ENCODE measurements at places on chromosomes 3 and 15. TPM values are rescaled to one million over a fixed set of nuclear protein-coding genes. Genes with fewer than 3 reads are reported as not detected.

The CASR gene
- under 0.01 TPM for total RNA-seq

The SEMA5B gene
- 0.27 TPM for total RNA-seq

The CPOX gene
- 20.5 TPM for total RNA-seq

The RHOV gene
- 0.27 TPM for total RNA-seq

The LNP1 gene
- total RNA-seq = 1.6 TPM

The HIGD2B gene
- under 0.01 TPM for total RNA-seq

The NME9 gene
- total RNA-seq = 1.1 TPM

The P3H2 gene
- under 0.01 TPM for total RNA-seq

The UBA7 gene
- total RNA-seq = 341 TPM

The ZBTB38 gene
- total RNA-seq = 30.4 TPM

DNA sequence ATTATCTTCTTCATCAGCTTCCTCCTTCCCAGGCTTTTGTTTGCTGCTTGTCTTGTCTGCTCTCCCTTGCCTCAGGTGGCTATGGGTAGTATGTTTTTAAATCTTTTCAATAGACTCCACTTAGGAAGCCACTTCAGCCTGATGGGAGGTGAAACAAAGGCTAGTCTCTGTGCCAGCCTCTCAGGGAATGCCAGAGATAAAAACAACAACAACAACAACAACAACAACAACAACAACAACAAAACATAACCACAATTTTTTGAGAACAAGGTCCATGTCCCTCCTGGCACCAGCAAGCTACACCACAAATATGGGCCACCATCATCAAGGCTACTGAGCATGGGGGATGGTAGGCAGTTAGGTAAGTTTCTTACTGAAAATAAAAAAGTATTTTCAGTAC lies 64.8 kb upstream of the UBP1 start:
- no peak for DNase-seq

- no peak for DNase-seq
Observed at GRCh38 chr3:123424999-123425712, 23.7 kb downstream of the ADCY5 start.

GRCh38 chr3:171142985-171143384 lies 116.5 kb upstream of the SLC2A2 start:
- DNase-seq = no peak

GRCh38 chr3:189507856-189508255 lies 123.3 kb upstream of the TP63 start:
- DNase-seq = peak; percentile 20

DNA sequence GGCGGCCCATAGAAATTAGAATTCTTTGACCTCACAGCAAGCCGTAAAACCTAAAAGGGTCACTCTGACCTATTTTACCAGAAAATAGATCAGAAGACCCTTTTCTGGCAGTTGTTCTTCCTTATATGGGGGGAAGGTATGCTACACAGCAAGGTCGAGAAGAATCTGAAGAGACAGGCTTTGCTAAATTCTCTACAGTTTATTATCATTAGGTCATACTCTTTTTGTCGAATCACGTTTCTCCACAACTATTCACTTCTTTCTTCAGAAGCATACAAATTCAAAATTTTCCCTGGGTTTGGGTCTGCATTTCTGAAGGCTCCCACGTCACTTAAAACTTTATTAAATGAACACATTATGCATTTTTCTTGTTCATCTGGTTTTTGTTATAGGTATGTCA lies 229.5 kb upstream of the GRM7 start:
- no peak for DNase-seq

DNA sequence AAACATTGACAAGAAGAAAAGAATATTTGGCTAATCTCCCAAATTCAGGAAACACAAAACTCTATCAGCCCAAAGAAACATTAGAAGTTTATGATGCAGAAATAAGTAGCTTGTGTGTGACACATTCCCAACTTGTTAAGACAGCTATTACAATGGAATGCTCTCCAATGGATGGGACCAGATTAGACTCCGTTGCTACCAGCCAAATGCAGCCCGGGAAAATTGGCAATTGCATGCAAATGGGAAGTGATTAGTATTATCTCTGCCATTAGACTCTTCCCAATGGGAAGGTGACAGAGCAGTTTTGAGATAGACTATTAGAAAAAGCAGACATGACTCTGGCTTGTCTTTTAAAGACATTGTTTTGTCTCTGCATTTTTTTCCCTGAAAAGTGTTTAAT lies 37.4 kb upstream of the KCNMB2 start:
- no peak for DNase-seq

GRCh38 chr3:169604118-169604517 lies 59.4 kb downstream of the MECOM start:
- DNase-seq = no peak

GRCh38 chr3:28317438-28318022 lies 31.0 kb upstream of the ZCWPW2 start:
- peak; percentile 14 for DNase-seq

DNA sequence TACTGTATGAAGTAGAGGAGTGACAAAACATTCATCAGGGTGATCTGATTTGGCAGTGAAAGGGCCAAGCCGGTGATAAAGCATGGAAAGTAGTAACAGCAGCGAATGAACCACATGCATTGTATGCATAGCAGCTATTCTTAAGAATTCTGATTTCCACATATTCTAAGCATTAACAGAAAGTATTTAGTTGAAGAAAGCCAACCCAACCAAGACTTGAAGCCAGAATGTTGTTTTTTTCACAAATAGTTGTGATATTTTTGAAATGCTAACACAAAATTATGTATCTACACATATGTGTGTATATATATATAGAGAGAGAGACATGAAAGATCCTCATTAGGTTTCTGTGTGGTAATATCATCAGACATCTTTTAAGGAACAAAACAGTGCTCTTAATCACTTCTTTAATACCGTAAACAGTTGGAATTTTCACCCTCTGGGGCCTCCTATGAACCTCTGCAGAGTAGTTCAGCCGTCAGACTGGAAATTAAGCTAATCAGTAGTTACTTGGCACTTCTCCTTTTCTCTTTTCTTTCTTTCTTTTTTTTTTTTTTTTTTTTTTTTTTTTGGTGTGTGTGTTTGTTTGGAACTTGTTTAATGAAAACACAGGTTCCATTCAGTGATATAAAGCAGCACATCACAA lies 139.6 kb downstream of the CMSS1 start:
- DNase-seq = no peak

GRCh38 chr3:52237657-52238172 lies 1.2 kb downstream of the TWF2 start:
- no peak for DNase-seq

- DNase-seq = no peak
Observed at GRCh38 chr3:88930611-88931010, 176.8 kb upstream of the EPHA3 start.

GRCh38 chr3:169923189-169923588 lies 11.8 kb downstream of the SAMD7 start:
- DNase-seq = no peak

DNA sequence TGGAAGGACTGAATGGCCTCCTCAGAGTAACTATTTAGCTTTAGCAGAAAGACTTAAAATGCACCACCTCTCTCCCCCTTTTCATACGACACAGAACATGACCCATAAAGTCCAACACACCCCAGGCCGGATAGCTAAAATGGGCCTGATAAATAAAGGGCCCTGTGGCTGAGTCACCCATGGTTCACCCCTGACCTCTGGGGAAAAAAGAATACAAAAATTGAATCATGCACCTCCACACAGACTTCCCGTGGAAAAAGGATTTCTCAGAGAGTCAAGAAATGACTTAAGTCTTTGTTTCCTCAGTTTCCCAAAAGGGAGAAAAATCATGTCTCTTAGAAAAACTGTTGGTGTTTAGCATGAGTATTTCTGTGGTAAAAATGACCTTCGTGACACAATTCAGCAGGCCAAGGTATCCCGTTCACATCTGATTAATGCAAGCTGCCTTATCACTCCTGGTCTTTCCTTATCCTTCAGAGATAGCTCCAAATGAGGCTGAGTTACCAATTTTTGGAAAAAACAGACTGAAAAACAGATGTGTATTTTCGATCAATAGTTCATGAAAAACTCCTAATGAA lies 34.0 kb upstream of the ARHGEF3 start:
- DNase-seq = no peak

DNA sequence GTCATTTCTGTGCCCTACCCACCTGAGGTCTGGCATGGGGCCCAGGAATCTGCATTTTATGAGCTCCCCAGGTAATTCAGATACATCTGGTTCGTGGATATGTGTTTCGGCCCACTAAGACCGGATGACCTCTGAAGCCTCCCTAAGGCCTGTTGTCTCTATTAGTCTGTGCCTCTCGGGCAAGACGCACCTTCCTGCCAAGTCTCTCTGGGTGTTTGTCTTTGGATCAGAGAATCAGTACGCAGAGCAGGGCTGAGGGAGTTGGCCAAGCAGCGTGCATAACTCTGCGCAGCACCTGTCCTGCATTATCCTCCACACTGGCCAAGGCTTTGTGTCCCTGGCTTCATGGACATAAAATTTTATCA lies 181.0 kb downstream of the THSD4 start:
- DNase-seq = no peak

- no peak for DNase-seq
Observed at GRCh38 chr15:70039917-70040316, 57.8 kb downstream of the TLE3 start.

DNA sequence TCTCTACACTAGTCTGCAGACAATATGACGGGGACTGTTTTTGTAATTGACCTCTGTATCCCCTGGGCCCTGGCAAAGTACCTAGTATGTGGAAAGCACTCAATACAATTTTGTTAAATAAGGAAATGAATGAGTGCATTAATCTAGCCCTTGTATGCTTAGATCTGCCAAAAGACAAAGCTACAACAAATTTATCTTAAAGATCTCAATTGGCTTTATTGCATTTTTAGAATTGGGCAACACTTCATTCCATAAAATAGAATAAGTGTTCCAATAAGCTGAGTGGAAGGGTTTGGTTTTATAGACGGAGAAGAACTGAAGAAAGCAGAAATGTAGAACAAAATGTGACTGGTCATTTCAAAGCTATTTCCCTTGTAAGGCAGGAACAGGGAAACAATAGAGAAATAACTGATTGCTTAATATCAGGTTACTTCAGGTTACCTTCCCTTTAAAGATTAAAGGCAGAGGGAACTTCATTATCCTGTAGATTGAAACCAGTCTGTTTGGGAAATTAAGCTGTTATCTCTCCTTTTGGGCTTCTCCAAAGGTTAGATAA lies 108.3 kb upstream of the MME start:
- no peak for DNase-seq

DNA sequence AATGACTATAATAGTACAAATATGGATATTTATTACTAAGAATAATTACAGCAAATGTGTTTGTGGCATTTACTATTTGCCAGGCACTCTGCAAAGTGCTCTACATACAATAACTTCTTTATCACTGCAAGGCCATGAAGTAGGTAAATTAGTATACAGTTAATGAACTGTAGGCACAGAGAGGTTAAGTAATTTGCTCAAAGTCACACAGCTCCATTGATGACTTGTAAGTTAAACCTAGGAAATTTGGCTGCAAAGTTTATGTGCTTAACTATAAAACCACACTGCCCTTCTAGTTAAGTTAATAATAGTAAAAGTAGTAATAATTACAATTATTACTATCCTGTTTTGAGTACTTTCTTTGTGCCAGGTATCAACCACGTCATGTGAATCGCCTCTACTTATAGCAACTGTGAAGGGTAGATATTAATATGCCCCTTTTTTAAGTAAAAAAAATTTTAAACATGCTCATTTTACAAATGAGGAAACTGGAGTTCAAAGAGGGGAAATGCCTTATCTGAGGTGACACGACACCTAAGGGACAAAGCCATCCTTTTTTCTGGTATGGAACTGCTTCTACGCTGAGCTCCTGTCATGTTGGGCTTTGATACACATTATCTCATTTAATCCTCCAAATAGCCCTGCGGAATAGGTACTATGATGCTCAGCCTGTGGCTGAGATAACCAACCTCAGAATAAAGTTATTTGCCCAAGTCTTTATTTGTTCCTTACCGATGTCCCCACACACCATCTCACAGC lies 8.5 kb downstream of the BHLHE40 start:
- peak; percentile 52 for DNase-seq

GRCh38 chr15:78930577-78931388 lies 14.1 kb downstream of the CTSH start:
- no peak for DNase-seq

DNA sequence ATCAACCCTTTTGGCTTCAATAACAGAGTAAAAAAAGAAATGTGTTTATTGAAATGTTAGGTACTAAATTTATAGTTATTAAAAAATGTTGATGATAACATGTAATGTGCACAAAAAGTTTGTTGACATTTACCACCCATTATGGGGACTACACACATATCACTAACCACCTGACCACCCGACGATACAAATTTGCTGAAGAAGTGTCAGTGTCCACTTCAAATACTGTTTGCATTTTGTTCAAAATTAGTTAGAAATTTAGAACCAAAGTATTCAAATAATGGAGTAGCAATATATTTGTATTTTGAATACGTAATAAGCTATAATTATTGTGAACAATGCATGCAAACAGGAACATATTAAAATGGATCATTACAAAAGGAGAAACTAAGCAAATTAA lies 54.4 kb downstream of the KCNH8 start:
- no peak for DNase-seq

- DNase-seq = no peak
Observed at GRCh38 chr3:124765197-124765840, 35.1 kb downstream of the UMPS start.

DNA sequence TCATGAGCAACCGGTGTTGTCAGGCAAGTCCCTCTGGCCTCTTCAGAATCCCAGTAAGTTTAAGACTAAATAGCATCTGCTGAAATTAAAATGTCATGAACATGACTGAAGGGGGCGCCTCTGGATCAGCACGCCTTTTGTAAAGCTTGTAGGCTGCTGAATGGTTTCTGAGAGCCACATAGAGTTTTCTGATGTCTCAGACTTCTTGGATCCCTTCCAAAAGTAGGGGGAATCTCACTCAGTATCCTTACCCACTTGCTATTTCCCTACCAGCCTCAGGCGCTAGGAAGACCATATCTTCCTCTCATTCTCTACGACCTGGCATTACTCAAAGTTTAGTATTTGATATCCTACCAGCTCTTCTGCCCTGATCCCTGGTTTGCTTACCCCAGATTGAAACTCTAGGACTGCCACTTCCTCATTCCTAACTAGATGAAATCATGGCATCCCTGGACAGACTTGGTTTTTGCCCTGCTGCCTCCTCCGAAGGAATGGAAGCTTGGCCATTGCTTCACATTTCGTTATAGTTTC lies 62.7 kb upstream of the CD47 start:
- DNase-seq = peak; percentile 78

- no peak for DNase-seq
Observed at GRCh38 chr3:158950178-158950901, 148.5 kb downstream of the MFSD1 start.
